ENCODE measurements at places on chromosomes 16 and 17.
A peak's percentile ranks its signal among the peaks of the same experiment; 100 is the strongest.

DNA sequence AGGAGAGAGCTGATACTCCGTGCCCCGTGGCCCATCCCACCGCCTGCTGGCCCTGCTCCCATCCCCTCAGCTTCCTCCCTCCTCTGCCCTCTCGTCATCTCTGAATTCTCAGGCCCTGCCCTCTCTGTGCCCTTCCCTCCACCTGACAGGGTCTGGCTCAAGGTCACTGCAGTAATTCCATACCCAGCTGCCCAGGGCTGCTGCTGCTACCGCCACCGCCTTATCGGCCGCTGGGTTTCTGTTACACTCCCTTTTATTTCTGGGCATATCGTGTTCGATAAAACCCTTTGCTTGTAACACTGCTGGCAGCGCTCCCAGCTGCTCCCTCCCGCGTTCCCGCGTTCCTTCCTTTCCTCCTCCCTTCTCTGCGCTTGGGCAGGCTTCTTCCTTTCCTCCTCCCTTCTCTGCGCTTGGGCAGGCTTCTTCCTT lies 1.2 kb downstream of the EPN3 start:
- DNase-seq: peak; percentile 49

- DNase-seq: no peak
Measured at GRCh38 chr16:89194340-89195311, 5.7 kb downstream of the SLC22A31 start.

- DNase-seq: peak; percentile 31
Measured at GRCh38 chr17:30956764-30957374, 14.0 kb upstream of the RNF135 start.

DNA sequence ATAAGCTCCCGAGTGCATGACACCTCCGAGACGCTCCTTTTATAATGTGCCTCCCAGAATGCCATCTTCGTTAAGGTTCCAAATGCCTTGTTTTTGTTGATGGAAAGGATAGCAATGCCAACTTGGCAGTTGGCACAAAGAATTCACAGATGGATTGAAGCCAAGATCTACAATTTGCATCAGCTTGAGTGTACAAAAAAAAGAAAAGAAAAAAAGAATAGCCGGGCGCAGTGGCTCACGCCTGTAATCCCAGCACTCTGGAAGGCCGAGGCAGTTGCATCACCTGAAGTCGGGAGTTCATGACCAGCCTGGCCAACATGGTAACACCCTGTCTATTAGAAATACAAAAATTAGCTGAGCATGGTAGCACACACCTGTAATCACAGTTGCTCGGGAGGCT lies 7.6 kb downstream of the TBC1D16 start:
- no peak for DNase-seq

DNA sequence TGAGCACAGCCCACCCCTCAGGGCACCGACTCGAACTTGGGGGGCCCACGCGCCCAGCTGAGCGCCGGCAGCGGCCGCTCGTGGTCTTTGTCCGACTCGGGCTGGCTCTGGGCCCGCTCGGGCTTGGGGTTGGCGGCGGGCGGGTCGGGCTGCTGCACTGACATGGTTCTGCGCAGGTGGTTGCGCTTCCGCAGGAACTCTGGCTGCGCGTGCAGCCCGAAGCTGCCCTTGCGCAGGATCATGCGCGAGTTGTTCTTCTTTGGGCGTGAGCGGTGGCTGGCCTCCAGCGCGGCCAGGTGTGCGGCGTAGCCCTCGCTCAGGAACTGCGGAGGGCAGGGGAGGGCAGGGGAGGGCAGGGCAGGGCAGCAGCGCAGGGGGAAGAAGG lies 11.1 kb downstream of the PIMREG start:
- peak; percentile 63 for DNase-seq

GRCh38 chr17:39525801-39526506 lies 64.7 kb downstream of the CDK12 start:
- no peak for DNase-seq

- no peak for DNase-seq
Measured at GRCh38 chr16:8893426-8893825, 11.3 kb downstream of the LITAFD start.

Measured in iPS-NIHi11 (cell line).